ENCODE measurements at places on chromosomes 12 and 14. TPM values are rescaled to one million over a fixed set of nuclear protein-coding genes. Genes with fewer than 3 reads are reported as not detected.

Gene PELI2
- total RNA-seq, result 27.6 TPM

Gene SMIM41
- 0.31 TPM for total RNA-seq

Gene MED13L
- total RNA-seq, result 153 TPM

Gene DCD
- not detected for total RNA-seq

Gene IQSEC3
- 1.4 TPM for total RNA-seq

Gene GDF3
- total RNA-seq, result 0.66 TPM

Gene TAS2R13
- total RNA-seq, result 2.8 TPM

Gene LDHB
- 1,158 TPM for total RNA-seq

Gene CCDC60
- not detected for total RNA-seq

Measured in kidney (tissue), 22 donors.